Activated CD8-positive, alpha-beta memory T cell treated with anti-CD3 and anti-CD28 coated beads for 24 hours (primary cell): ENCODE measurements at places on chromosomes 13 and 19.
A peak's percentile ranks its signal among the peaks of the same experiment; 100 is the strongest.

GRCh38 chr13:99977912-99978798 is 3.4 kb upstream of the ZIC2 start:
- peak; percentile 52 for DNase-seq

GRCh38 chr19:41795031-41795461 is 1.3 kb upstream of the CEACAM3 start:
- peak; percentile 78 for DNase-seq

DNA sequence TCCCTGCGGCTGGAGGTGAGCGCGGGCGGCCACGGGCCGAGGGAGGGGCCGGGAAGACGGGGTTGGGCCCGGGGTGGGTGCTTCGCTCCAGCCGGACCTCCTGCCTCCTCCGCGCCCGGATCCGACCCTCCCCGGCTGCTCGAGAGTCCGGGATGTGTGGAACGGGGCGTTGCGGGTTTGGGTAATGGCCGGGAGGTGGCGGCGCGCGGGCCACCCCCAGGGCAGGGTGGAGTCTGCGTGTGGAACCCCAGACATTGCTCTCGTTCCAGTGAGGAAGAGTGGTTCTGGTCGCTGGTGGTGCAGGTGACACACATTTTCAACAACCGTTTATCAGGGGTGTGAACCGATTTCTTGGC is 38.8 kb downstream of the ARHGEF7 start:
- peak; percentile 86 for DNase-seq

- DNase-seq, result no peak
These were observed 7.6 kb downstream of the FNDC3A start for GRCh38 chr13:48983331-48983730.

GRCh38 chr13:109131698-109132257 is 502.4 kb downstream of the MYO16 start:
- DNase-seq, result no peak

DNA sequence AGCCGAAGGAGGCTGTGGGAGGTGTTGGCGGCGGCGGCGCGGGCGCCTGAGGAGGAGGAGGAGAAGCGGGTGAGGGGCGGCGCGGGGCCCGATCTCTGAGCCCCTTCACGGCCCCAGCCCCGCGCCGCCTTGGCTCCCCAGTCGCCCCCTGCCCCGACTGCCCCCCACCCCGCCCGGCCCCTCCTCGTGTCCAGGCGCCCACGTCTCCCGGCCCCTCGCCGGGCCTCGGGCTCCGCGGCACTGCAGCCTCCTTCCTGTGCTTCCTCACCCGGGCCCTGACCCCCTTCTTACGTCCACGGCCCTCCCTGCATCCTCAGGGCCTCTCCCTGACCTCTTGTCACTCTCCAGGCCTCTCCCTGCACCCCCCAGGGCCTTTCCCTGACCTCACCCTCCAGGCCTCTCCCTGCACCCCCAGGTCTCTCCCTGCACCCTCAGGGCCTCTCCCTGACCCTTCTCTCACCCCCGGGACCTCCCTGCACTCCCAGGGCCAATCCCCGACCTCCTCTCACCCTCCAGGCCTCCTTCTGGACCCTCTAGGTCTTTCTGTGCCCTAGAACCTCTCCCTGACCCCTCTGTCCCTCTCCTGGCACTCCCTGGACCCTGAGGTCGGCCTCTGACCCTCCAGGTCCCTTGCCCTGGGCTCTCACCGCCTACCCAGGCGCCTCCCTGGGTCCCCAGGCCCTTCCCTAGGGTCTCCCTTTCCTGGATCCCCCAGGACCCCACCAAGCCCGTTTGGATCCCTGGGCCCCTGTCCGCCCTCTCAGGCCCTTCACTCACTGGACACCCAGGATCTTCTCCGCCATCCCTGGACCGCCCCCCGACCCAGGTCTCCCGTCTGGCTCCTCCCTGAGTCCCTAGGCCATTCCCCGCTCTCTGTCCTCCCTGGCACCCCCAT is 460 bp downstream of the KMT5C start:
- no peak for DNase-seq

GRCh38 chr19:50795664-50796073 is 5.5 kb downstream of the ACP4 start:
- DNase-seq, result peak; percentile 72

- no peak for DNase-seq
These were observed 7.1 kb downstream of the FOSB start for GRCh38 chr19:45474606-45475521.
